Lower lobe of right lung (tissue), 2 donors: ENCODE measurements at places on chromosomes 5 and 9. TPM values are rescaled to one million over a fixed set of nuclear protein-coding genes. Genes with fewer than 3 reads are reported as not detected.

GCNT4 gene
- 1.9 TPM for total RNA-seq

DNA sequence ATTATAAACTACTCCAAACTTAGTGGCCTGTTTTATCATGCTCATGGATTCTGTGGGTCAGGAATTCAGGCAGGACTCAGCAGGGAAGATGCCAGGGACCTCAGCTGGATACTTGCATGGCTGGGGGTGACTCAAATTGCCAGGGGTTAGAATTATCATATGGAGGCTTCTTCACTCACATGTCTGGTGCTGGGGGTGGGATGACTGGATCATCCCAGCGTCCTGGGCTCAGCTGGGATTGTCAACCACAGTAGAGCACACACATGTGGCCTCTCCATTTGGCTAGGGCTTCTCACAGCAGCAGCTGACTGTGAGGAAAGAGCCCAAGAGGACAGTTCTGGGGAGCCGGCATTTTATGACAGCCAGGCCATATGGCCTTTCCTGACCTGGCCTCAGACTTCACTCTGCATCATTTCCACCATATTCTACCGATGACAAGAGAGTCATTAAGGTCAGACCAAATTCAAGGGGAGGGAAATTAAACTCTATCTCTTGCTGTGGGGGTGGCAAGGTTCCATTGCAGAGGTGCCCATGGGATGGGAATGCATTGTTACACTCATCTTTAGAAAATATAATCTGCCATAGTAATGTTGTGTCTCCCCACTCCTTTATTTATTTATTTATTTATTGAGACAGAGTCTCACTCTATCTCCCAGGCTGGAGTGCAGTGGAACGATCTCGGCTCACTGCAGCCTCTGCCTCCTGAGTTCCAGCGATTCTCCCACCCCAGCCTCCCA lies 5.2 kb upstream of the GRK6 start:
- H3K36me3 ChIP-seq, result no peaks in the 10 kb centered on the region
- no peak overlapping the region for H3K27ac ChIP-seq
- H3K4me1 ChIP-seq, result peaks cover 19% of the 10 kb centered on the region
- H3K27me3 ChIP-seq, result no peaks in the 10 kb centered on the region
- no peak for DNase-seq

DNA sequence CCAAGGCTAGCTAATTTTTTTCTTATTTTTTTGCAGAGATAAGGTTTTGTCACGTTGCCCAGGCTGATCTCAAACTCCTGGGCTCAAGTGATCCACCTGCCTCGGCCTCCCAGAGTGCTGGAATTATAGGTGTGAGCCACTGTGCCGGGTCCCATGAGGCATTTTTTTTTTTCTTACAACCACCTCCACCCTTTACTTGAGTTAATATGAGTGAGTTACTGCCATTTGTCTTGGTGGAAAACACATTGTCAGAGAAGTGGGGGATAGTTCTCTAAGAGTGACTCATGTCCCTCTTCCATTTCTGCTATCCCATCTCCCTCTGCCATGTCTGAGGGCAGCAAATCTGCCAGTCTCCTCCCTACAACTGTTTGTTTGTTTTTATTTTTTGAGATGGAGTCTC lies 163.4 kb upstream of the CLINT1 start:
- H3K4me3 ChIP-seq, result no peak overlapping the region
- no peak for DNase-seq
- H3K27ac ChIP-seq, result no peak overlapping the region
- no peaks in the 10 kb centered on the region for H3K27me3 ChIP-seq
- no peaks in the 10 kb centered on the region for H3K36me3 ChIP-seq

DNA sequence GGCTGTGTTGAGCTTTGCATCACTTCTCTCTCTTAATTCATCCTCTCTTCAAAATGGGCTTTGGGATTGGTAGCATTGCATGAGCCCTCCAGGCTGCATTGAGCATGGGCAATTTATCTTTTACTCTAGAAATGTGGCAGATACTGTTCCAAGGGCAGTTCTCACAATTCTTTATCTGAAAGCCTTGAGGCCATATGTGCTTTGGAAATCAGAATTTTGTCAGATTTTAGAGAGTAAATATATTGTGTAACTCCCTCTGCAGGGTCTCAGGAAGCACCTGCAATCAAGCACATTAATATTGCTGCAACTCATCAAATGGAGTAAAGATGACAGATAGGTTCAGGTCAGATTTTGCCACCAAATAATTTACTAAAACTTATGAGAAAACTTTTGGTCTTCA lies 17.6 kb downstream of the ALDOB start:
- H3K36me3 ChIP-seq, result no peaks in the 10 kb centered on the region
- no peak for DNase-seq
- H3K4me3 ChIP-seq, result no peak overlapping the region
- no peak overlapping the region for H3K27ac ChIP-seq
- no peaks in the 10 kb centered on the region for H3K4me1 ChIP-seq
- H3K27me3 ChIP-seq, result no peaks in the 10 kb centered on the region

GRCh38 chr9:130472184-130472705 lies 27.5 kb downstream of the ASS1 start:
- peaks cover 30% of the 10 kb centered on the region for H3K36me3 ChIP-seq
- H3K27ac ChIP-seq, result no peak overlapping the region
- no peak overlapping the region for H3K4me3 ChIP-seq
- no peaks in the 10 kb centered on the region for H3K27me3 ChIP-seq
- DNase-seq, result no peak
- no peaks in the 10 kb centered on the region for H3K4me1 ChIP-seq

PCDHB13 gene
- total RNA-seq, result 2.9 TPM

DNA sequence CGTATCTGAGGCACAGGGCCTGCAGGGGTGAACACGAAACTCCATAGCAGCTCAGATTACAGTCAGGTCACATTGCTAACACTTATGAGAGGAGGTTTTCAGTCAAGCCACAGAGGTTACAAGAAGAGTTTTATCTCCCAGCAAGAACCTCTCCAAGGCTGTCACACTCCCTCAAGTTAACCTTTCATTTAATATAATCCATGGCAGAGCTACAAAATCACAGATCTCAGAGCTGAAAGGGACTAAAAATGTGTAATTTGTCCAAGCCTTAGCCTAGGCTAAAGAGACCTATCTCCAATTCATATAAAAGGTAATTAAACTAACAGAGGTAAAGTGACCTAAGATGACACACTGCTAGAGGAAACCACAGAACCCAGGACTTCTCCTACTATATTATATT lies 57.2 kb downstream of the MLANA start:
- no peak overlapping the region for H3K27ac ChIP-seq
- H3K4me3 ChIP-seq, result no peak overlapping the region
- peaks cover 13% of the 10 kb centered on the region for H3K4me1 ChIP-seq
- no peaks in the 10 kb centered on the region for H3K27me3 ChIP-seq

DNA sequence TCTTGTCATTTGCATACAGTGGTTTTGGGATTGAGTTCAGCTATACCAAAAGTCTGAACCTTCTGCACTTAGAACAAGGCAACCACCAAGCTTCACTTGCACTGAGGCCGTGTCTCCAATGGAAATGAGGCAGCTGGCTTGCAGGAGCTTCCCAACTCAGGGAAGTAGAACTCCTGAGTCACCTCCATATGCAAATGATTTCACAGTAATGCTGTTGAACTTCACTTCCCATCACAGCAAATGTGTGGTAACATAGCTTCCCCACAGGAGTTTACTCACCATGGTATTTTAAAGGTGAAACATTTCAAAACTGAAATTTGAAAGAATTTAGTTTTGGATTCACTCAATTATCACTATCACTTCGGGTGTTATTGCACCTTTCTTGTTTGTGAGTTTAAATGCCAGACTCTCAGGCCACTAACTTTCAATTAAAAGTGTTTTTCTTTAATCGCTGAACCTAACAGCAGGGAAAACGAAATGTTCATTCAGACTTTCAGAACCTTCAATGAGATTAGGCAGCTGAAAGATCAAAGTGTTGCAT lies 9.0 kb downstream of the CD274 start:
- peaks cover 11% of the 10 kb centered on the region for H3K4me1 ChIP-seq
- H3K27ac ChIP-seq, result no peak overlapping the region
- H3K4me3 ChIP-seq, result no peak overlapping the region
- no peak for DNase-seq
- H3K27me3 ChIP-seq, result no peaks in the 10 kb centered on the region
- H3K36me3 ChIP-seq, result peaks cover 44% of the 10 kb centered on the region

- no peak for DNase-seq
- H3K27ac ChIP-seq, result no peak overlapping the region
- peaks cover 47% of the 10 kb centered on the region for H3K36me3 ChIP-seq
- no peak overlapping the region for H3K4me3 ChIP-seq
- H3K4me1 ChIP-seq, result no peaks in the 10 kb centered on the region
Observed at GRCh38 chr9:112699230-112699629, 18.7 kb downstream of the INIP start.

GABRP gene
- 0.38 TPM for total RNA-seq

DNA sequence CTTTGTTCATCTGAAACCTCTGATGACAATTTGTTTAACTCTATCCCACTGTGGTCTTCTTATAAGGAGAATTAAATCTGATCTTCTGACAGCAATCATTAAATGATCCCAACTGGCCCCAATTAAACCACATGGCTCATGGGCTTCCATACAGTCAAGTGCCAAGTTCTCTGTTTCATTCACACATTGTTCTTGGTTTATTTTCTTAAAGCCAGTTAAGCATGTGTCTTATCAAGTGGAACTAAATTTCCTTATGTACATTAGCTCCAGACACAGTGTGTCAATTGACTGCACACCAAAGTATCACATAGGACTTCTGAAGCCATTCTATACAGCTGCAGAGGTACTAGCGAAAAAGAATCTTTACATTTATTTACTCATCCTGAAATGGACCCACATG lies 51.2 kb downstream of the MEF2C start:
- H3K27me3 ChIP-seq, result no peaks in the 10 kb centered on the region
- peaks cover 58% of the 10 kb centered on the region for H3K4me1 ChIP-seq
- H3K4me3 ChIP-seq, result no peak overlapping the region
- no peak for DNase-seq

- DNase-seq, result no peak
- no peak overlapping the region for H3K4me3 ChIP-seq
- no peaks in the 10 kb centered on the region for H3K4me1 ChIP-seq
Observed at GRCh38 chr5:129945028-129945427, 40.8 kb downstream of the CHSY3 start.

GLDC gene
- 0.77 TPM for total RNA-seq

DNA sequence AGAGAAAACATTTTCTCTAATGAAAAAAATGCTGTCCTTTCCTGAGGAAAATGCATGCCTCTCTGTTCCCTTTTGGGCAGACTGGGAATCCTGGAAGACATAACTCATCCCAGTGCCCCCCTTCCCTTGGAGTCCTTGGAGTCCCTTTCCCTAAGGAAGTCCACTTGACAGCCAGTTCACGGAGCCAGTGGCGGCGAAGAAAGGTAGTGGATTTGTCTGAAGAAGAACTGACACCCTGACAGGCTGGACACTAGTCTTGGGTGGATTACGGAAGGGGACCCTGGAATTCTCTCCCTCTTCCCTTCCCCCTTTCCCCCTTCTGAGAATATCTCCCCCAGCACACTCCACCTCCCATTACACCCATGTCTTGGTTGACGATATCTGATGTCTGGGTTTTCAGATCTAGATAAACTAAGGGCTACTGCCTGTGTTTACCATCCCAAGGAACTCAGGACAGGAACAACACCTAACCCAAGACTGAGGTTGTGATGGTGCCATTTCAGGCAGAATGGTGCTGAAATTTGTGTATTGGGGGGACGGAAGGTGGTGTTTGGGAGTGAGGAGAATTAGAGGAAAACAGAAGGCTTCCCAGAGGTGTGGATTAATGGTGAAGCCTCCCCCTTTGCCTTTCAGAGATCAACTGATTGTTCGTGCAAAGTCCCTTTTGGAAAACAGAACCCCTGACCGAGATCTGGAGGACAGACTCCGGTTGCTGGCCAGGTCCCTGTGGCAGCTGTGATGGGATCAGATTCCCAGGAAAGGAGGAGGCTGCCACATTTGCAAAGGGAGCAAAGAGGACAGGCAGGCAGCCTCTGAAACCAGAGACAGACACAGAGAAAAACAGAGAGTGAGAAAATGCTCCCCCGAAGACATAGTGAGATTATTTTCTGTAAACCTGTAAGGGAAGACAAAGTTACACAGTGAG lies 704 bp downstream of the SPARC start:
- peak overlapping the region; percentile 61 for H3K4me3 ChIP-seq
- peak overlapping the region; percentile 86 for H3K27ac ChIP-seq
- peaks cover 49% of the 10 kb centered on the region for H3K4me1 ChIP-seq
- no peaks in the 10 kb centered on the region for H3K36me3 ChIP-seq

FOXD4L5 gene
- total RNA-seq, result 0.38 TPM

TPPP gene
- total RNA-seq, result 16.2 TPM

PCDHA7 gene
- 0.15 TPM for total RNA-seq

DNA sequence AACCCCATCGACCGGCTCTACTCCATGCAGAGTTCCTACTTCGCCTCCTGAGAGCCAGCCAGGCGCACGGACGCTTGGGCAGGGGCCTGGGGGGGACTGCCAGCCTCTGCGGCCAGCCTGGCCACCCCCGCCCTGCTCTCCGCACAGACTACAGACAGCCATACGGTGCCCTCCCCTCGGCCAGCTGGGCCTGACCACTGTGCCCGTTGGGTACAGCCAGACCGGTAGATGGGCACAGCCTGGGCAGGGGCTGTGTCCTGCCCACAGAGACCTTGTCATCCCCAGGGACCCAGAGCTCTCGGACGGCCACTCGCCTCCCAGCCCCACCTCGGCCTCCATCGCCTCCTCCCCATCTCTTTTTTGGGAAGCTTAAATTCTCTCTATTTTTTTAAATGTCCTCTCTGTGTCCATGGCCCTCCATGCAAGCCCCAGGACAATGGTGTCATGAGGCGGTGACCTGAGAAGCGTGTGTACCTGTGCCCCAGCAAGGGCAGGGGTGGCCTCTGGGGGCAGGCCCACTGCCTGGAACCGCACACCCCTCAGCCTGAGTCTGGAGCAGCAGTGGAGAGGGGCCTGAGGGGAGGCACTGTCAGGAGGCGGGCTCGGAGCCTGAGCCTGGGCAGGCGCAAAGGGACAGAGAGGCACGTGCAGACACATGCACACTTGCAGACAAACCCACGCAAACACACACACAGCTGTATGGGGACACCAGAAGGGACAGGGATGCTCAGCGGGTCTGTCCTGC lies 82.8 kb downstream of the LMX1B start:
- no peaks in the 10 kb centered on the region for H3K36me3 ChIP-seq
- peak; percentile 38 for DNase-seq
- no peak overlapping the region for H3K27ac ChIP-seq
- peaks cover 12% of the 10 kb centered on the region for H3K27me3 ChIP-seq
- H3K4me1 ChIP-seq, result no peaks in the 10 kb centered on the region
